ENCODE measurements at places on chromosomes 7 and 10. TPM values are rescaled to one million over a fixed set of nuclear protein-coding genes. Genes with fewer than 3 reads are reported as not detected.
A peak's percentile ranks its signal among the peaks of the same experiment; 100 is the strongest.

PTF1A gene
- total RNA-seq = 0.90 TPM

- no peak overlapping the region for H3K4me3 ChIP-seq
- no peak overlapping the region for H3K27ac ChIP-seq
- peak; percentile 15 for DNase-seq
- no peaks in the 10 kb centered on the region for H3K36me3 ChIP-seq
- H3K27me3 ChIP-seq = no peaks in the 10 kb centered on the region
Measured at GRCh38 chr10:132110111-132110521, 44.4 kb downstream of the JAKMIP3 start.

DNA sequence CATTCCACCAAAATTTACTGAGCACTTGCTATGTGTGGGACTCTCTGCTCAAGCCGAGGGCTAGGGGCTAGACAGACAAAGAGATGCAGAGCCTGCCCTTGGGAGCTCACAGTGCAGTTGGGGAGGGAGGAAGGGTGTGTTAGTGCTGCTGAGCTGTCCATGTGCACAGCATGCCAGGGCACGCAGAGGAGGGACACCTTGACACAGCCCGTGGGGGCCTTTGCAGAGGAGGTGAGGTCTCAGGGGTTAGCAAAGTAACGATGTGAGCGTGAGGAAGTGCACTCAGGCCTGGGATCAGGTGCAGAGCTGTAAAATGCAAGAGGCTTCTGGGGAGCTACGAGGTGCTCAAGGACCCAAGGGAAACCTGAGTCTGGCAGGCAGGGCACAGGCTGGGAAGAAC lies 16.3 kb downstream of the PRKCQ start:
- H3K4me1 ChIP-seq = no peaks in the 10 kb centered on the region
- H3K27ac ChIP-seq = no peak overlapping the region
- H3K27me3 ChIP-seq = no peaks in the 10 kb centered on the region
- no peak for DNase-seq
- H3K4me3 ChIP-seq = no peak overlapping the region

DNA sequence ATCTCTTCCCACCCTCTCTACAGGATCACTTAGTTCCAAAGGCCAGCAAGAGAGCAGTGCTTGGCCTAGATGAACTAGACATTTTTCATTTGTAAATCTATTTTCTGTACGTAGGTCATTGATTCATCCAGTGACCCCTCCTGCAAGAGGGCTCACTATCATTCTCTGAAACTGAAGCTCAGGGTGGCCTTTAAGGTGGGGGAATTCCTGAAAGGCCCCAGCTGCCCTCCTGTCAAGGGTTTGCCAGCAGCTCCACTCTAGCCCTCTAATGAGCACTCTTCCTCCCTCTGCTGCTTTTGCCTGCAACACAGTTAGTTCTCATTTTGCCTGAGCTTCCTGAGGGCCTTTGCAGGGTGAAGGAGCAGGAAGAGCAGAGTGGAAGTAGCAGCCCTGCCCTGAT lies 41.2 kb downstream of the LRRC18 start:
- H3K27ac ChIP-seq = no peak overlapping the region
- no peaks in the 10 kb centered on the region for H3K27me3 ChIP-seq
- no peak for DNase-seq
- H3K4me1 ChIP-seq = no peaks in the 10 kb centered on the region

GRCh38 chr10:121796342-121796741 lies 131.5 kb downstream of the ATE1 start:
- no peak for DNase-seq
- no peaks in the 10 kb centered on the region for H3K36me3 ChIP-seq
- no peak overlapping the region for H3K4me3 ChIP-seq
- H3K4me1 ChIP-seq = no peaks in the 10 kb centered on the region
- no peak overlapping the region for H3K27ac ChIP-seq

- H3K27ac ChIP-seq = no peak overlapping the region
- H3K4me3 ChIP-seq = no peak overlapping the region
- no peaks in the 10 kb centered on the region for H3K27me3 ChIP-seq
- H3K36me3 ChIP-seq = no peaks in the 10 kb centered on the region
- DNase-seq = no peak
Measured at GRCh38 chr7:3957472-3958108, 656.5 kb downstream of the SDK1 start.

DNA sequence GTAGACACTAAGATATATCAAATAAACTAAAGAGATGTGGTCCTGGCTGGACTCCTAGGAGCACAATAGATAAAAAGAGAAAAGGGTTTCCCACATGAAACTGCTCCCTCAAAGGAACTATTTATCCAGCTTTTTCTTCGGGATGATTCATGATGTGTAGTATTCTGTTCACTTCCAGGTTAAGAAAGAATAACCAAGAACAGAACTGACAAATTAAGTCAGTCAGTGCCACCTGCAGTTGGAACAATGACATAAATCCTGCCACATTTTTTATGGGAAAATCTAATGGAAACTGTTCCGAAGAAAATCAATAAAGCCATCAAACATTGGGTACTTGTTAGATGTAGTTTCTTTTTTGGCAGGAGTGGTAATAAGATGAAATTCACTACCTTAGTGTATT lies 87.1 kb downstream of the POLR1F start:
- H3K27ac ChIP-seq = no peak overlapping the region
- no peak for DNase-seq
- no peak overlapping the region for H3K4me3 ChIP-seq
- H3K27me3 ChIP-seq = no peaks in the 10 kb centered on the region
- no peaks in the 10 kb centered on the region for H3K36me3 ChIP-seq
